ENCODE measurements at places on chromosomes 2 and 18. TPM values are rescaled to one million over a fixed set of nuclear protein-coding genes. Genes with fewer than 3 reads are reported as not detected.
A peak's percentile ranks its signal among the peaks of the same experiment; 100 is the strongest.

- no peak overlapping the region for H3K27ac ChIP-seq
- H3K36me3 ChIP-seq = peaks cover 26% of the 10 kb centered on the region
- no peak for DNase-seq
Observed at GRCh38 chr2:179954026-179954425, 53.1 kb downstream of the CWC22 start.

DNA sequence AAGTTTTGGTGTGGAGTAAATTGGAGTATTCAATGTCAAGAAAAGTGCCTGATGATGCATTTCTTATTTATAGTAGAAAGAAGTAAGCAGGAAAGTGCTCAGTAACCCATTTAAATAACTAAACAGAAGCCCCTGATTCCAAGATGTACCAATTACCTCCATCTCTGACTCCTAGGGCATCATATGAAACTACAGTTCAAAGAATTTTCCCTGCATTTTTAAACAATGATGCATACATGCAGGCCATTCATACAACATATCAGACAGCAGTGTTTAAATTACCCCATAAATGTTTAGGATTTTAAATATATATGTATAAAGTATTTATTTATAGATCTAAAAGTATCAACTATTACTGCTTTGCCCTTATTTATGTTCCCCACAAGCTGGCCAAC, 36.2 kb downstream of the FTCDNL1 start:
- no peaks in the 10 kb centered on the region for H3K36me3 ChIP-seq
- H3K27ac ChIP-seq = no peak overlapping the region
- H3K27me3 ChIP-seq = no peaks in the 10 kb centered on the region

DNA sequence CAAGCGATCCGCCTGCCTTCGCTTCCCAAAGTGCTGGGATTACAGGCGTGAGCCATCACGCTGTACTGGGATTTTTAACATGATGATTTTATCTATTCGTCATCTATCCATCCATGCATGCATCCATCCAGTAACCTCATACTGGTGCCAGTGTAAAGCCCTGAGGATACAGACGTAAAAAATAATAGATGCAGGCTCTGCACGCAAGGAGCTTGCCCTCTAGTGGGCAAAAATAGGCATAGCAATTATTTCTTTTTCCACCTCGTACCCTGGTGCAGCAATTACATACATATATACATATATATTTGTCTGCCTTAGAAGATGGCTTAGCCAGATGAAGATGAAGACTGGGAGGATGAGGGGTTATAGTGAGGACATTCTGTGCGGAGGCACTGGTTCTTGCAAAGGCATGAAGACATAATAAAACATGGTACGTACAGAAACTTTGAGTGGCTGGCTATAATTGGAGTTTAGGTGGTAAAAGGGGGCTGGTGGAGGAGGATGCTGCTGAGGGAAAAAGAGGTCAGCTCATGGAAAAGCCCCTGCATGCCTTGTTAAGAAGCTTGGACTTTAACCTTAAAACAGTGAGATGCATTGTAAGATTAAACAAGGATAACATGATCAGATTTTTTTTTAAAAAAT, 19.6 kb upstream of the RPIA start:
- H3K27ac ChIP-seq = no peak overlapping the region
- H3K4me1 ChIP-seq = no peaks in the 10 kb centered on the region
- H3K36me3 ChIP-seq = no peaks in the 10 kb centered on the region
- H3K27me3 ChIP-seq = peaks cover 2% of the 10 kb centered on the region

PDCD1 gene
- 4.9 TPM for total RNA-seq

GRCh38 chr18:5969355-5969988, 74.2 kb upstream of the TMEM200C start:
- no peak for DNase-seq
- no peak overlapping the region for H3K27ac ChIP-seq
- H3K4me3 ChIP-seq = no peak overlapping the region
- H3K4me1 ChIP-seq = peaks cover 15% of the 10 kb centered on the region
- no peaks in the 10 kb centered on the region for H3K27me3 ChIP-seq

GRB14 gene
- not detected for total RNA-seq

DNA sequence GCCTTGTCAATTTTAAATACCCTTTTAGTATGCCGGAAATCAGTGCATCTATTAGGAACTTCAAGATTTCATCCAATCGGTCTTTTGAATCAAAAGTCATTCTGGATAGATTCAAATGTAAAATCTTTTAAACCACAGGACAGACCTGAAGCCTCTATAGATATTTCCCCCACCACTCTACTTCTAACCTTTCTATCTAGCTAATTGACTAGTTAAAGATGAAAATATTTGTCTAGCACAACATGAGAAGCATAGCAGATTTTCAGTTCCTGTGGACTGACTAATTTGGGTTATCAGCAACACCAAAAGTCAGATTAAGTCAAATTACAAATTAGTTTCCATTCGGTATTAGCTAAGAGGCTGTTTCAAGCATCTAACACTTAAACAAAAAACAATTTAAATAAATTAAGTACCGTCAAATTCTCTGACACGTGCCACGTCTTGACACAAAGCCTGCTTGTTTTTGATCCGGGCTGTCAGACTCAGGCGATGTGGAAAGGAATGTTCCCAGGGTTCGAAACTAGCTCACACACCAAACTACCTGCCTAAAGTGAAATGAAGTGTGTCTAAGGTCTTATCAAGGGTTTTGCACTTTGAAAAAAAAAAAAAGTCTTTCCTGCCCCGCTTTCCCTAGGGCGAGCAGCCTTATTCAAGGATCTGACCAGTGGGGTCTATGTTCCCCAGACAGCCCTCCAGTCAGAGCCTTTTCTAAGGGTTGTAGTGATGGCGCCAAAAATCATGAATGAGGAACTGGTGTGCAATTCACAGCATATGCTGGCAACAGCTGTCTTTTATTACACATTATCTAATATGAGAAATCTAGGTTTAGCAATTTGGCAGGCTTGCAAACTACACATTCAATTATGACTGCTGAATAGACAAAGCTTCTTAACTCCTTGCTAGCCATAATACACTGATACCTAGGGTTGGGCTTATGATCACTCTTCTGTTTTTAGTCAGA, 4.7 kb downstream of the CYTIP start:
- H3K4me1 ChIP-seq = peaks cover 22% of the 10 kb centered on the region
- no peak for DNase-seq
- peaks cover 89% of the 10 kb centered on the region for H3K36me3 ChIP-seq
- H3K4me3 ChIP-seq = peak overlapping the region; percentile 96
- peak overlapping the region; percentile 96 for H3K27ac ChIP-seq

L3MBTL4 gene
- 0.27 TPM for total RNA-seq

DNA sequence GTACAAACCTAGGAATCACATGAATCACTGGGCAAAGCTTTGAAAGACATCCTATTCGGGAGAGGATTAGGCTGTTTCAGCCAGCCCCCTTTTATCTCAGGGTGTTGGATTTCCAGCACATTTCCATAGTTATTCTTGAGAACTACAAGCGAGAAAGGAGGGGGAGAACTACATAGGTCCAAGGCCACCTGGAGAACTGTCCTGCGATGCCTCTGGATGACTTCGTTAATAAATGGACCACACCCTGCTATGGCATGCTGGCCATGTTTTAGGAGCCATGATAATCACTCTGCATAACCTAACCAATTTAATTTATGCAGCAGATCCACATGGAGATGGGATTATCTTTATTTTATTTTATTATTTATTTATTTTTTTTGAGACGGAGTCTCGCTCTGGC, 29.9 kb downstream of the RHBDD1 start:
- peaks cover 37% of the 10 kb centered on the region for H3K36me3 ChIP-seq
- H3K27ac ChIP-seq = no peak overlapping the region
- H3K4me3 ChIP-seq = no peak overlapping the region
- no peaks in the 10 kb centered on the region for H3K27me3 ChIP-seq

DNA sequence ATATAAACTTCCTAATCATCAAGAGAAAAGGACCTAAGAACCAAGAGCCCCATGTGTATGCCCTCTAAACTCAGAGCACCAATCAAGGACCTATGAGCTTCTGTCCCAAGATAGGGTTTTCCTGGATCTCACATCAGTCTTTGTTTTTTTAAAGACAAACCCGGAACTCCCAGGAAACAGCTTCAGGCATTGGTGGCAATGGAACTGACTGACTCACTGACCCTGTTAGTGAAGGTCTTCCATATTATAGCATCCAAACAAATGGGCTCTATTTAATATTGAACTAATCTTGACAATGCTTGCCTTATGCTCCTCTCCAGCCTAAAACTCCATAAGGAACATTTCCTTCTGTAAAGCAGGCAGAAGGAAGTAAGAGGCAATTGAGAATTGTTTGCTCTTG, 63.5 kb upstream of the RPE start:
- H3K27me3 ChIP-seq = peaks cover 1% of the 10 kb centered on the region
- H3K4me1 ChIP-seq = no peaks in the 10 kb centered on the region
- no peak overlapping the region for H3K4me3 ChIP-seq
- no peak overlapping the region for H3K27ac ChIP-seq

- H3K27me3 ChIP-seq = peaks cover 3% of the 10 kb centered on the region
- no peak for DNase-seq
- no peaks in the 10 kb centered on the region for H3K4me1 ChIP-seq
- no peak overlapping the region for H3K4me3 ChIP-seq
- H3K36me3 ChIP-seq = no peaks in the 10 kb centered on the region
Observed at GRCh38 chr2:41920181-41920580, 127.6 kb upstream of the PKDCC start.

GRCh38 chr2:117967977-117968718, 45.7 kb downstream of the CCDC93 start:
- no peaks in the 10 kb centered on the region for H3K27me3 ChIP-seq
- peaks cover 44% of the 10 kb centered on the region for H3K36me3 ChIP-seq
- H3K27ac ChIP-seq = no peak overlapping the region
- no peak for DNase-seq
- H3K4me3 ChIP-seq = no peak overlapping the region
- no peaks in the 10 kb centered on the region for H3K4me1 ChIP-seq

DNA sequence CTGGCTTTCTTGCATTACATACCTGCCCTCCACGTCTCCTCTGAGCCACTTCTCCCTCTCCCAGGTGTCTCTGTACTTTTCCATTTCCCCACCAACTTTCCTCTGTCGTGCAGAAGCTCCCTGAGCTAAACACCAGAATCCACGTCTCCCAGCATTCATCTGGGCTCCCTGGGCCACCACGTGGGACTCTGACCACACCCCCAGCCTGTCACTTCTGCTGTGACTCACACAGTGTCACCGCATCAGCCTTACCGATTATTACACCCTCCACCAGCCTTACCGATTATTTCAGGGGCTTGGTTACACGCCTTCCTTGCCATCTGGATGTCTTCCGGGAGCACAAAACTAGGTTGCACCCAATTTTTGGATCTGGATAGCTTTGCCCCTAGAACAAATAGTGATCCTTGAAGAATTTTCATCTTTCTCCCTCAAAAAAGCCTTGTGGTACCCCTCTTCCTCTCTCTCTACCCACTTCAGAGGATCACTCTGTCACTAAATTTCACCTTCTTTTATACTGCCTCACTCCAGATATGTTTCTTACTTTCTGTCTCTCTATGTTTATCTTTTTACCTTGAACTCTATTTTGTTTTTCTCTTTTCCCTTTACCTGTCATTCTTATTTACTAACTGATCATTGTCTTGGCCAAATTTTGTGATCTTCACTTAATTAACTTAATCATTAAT, 136.9 kb upstream of the CAB39 start:
- peaks cover 16% of the 10 kb centered on the region for H3K4me1 ChIP-seq
- peak overlapping the region; percentile 91 for H3K27ac ChIP-seq
- H3K4me3 ChIP-seq = peak overlapping the region; percentile 43

DNA sequence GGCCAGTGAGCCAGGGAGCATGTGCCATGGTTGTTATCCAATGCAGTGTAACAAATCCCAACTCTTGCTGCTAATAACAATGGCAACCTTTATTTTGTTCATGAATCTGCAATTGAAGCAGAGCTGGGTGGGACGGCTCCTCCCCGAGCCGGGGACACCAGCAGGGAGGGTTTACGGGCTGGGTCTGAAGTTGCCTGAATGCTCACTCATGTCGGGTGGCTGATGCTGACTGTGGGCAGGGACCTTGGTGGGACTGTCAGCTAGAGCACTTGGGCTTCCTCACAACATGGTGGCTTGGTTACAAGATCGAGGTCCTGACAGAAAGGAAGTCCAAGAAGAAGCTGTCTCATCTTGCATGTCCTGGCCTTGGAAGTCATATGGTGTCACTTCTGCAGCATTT, 264.5 kb downstream of the NDUFA10 start:
- H3K36me3 ChIP-seq = no peaks in the 10 kb centered on the region
- DNase-seq = no peak
- no peaks in the 10 kb centered on the region for H3K27me3 ChIP-seq
- H3K4me3 ChIP-seq = no peak overlapping the region

DNA sequence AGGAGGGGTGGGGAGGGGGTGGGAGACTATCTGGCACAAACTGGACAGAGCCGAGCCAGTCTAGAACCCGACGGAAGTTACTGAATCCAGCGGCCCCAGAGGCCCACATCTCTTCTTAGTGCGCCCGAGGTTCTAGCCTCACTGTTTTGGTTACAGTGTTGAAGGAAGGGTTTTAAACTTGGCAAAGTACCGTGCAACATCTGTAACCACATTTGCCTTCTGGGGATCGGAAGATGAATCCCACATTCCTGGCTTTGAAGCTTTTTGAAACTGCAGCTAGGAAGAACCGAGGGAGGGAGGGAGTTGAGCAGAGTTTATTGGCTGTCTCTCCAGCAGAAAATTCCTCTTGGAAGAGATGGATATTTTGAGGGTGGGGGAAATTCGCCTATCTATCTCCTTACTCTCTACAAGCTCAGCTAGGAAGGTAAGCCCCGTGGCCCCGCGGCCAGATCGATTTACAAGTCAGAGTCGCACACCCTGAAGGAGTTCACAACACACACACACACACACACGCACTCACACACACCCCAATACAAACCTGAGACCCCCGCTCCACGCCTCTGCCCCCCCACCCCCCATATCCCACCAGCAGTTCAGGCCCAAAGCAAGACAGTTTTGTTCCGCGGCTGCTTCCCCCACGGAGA, 1.0 kb downstream of the ACVR1 start:
- H3K4me3 ChIP-seq = peak overlapping the region; percentile 96
- no peaks in the 10 kb centered on the region for H3K27me3 ChIP-seq
- peaks cover 73% of the 10 kb centered on the region for H3K4me1 ChIP-seq
- peak overlapping the region; percentile 94 for H3K27ac ChIP-seq
- H3K36me3 ChIP-seq = peaks cover 37% of the 10 kb centered on the region

DNA sequence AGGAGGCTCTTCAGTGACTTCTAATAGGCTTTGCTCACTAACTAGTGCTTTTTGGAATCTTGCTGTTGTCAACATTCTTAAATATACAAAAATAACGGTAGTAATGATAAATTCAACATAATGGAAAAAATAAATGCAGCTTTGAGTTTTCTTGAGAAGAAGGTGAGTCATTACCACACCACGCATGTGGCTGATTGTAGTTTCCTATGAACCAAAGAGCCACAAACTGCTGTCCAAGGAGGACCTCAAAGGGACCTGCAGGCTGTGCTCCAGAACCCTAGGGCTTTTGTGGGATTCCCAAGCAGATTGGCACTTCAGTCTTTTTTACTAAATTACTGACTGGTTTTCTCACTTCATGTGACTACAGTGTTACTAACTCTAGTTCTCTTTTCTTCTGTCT, 66.7 kb downstream of the TPGS2 start:
- no peaks in the 10 kb centered on the region for H3K36me3 ChIP-seq
- H3K4me1 ChIP-seq = no peaks in the 10 kb centered on the region
- H3K27ac ChIP-seq = no peak overlapping the region
- no peaks in the 10 kb centered on the region for H3K27me3 ChIP-seq

DNA sequence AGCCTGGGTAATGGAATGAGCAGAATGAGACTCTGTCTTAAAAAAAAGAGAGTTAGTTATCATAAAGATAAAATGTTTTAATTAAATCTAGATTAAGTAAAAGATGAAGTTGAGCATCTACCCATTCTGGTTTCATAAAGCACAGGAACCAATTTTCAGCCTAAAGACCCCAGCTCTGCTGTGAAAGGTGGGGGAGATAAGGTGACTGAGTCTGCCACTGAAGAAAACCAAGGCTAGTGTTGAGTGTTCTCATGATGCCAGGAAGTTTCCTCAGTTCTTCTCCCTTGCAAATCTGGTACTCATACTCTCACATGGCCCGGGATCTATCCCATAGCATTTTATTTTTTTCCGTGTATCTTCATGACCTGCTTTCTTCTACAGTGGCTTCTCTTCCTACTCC, 10.4 kb upstream of the CXCR4 start:
- H3K27ac ChIP-seq = peak overlapping the region; percentile 97
- H3K4me1 ChIP-seq = peaks cover 89% of the 10 kb centered on the region
- no peak overlapping the region for H3K4me3 ChIP-seq
- peaks cover 13% of the 10 kb centered on the region for H3K36me3 ChIP-seq

Data from activated CD4-positive, alpha-beta T cell treated with anti-CD3 and anti-CD28 coated beads, Interleukin-2, amount 10 ng/mL, durations not matched to agents 7 days and 5 days (primary cell).